GM12891 (cell line): ENCODE measurements at places on chromosomes 12 and 14.

DNA sequence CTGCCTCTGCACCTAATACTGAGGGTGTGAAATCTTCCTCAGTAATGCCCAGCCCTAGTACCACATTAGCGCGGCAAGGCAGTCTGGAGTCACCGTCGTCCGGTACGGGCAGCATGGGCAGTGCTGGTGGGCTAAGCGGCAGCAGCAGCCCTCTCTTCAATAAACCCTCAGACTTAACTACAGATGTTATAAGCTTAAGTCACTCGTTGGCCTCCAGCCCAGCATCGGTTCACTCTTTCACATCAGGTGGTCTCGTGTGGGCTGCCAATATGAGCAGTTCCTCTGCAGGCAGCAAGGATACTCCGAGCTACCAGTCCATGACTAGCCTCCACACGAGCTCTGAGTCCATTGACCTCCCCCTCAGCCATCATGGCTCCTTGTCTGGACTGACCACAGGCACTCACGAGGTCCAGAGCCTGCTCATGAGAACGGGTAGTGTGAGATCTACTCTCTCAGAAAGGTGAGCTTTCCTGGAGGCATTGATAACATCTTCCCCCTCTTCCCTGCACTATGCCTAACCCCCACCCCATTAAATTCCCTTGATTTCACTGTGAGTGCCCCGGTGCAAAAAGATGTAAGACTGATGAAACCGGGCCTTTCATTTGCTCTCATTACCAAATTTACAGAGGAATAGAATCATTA, 291.4 kb downstream of the NAV3 start:
- DNase-seq, result no peak

DNA sequence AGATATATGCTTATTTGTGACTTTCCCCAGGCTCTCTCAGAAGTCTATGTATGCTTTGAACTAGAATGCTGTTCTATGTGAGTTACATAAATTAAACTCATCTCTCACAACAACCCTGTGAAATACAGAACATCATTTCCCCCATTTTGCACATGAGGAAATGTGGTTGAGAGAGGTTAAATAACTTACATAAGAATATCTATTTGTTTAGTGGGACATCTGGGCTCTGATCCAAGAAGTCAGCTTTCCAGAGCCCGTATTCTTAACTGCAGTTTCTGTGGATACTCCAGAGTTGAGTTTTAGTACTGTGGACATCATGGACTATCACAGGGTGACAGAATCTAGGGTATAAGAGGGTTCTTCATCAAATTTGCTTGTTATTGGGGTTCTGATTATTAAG, 242.5 kb upstream of the ARHGAP5 start:
- DNase-seq, result no peak

GRCh38 chr14:91484744-91485143, 25.4 kb downstream of the PPP4R3A start:
- DNase-seq, result no peak

GRCh38 chr14:98174041-98174440, 1098.0 kb downstream of the BCL11B start:
- DNase-seq, result no peak

DNA sequence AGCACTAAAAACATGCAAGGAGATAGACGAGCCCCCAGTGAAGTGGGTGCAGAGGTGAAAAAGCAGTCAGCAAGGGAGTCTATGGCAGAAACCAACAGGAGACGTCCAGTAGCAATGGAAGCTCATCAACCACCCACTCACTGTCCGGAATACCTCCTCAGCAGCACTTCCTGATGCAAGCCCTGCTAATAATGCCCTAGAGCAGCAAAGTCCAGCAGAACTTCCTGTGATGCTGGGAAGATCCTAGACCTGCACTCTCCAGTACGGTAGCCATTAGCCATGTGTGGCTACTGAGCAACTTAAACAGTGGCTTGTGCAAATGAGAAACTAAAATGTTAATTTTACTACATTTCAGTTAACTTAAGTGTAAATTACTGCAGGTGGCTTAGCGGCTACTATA, 11.0 kb downstream of the SERPINA9 start:
- no peak for DNase-seq

- DNase-seq, result no peak
These were observed 32.5 kb upstream of the LALBA start for GRCh38 chr12:48602192-48602989.

- DNase-seq, result no peak
These were observed 33.2 kb downstream of the ZNF664 start for GRCh38 chr12:124006085-124006845.

DNA sequence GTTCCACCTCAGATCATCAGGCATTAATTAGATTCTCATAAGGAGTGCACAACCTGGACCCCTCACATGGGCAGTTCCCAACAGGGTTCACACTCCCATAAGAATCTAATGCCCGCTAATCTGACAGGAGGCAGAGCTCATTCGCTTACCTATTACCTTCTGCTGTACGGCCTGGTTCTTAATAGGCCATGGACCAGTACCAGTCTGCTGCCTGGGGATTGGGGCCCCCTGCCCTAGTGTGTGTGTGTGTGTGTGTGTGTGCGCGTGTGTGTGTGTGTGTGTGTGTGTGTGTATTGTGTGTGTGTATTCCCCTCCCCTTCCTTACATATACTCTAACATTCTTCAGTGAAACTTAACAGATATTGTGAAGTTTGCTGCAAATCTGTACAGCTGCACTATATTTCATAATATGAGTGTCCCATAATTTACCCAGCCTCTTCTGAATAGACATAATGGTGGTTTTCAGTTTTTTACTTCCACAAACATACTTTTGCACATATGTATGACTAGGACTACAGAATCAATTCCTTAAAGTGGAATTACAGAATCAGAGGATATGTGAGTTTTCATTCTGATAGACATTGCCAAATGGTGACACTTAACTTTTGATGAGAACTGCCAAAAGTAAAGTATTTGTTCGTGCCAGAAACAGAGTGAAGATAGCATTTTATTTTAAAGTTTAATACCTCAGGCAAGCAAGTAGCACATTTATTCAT, 205.2 kb upstream of the EEA1 start:
- no peak for DNase-seq

GRCh38 chr14:74941676-74942097, 13.7 kb downstream of the PGF start:
- no peak for DNase-seq

DNA sequence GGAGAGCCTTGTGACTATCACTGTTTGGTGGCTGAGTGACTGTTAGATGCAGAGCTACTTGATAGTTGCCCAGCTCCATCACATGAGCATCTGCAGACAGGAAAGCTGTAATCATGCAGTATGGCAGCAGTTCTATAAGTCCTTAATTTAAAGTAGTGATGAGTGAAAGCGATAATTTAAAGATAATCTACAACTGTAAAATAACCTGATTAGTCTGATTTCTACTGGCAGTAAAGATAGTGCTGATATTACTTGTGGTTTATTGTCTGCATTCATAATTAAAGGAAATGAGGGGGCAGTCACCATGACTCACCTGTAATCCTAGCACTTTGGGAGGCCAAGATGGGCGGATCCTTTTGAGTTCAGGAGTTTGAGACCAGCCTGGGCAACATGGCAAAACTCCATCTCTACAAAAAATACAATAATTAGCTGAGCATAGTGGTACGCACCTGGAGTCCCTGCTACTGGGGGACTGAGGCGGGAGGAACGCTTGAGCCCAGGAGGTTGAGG, 41.2 kb upstream of the PLEKHD1 start:
- no peak for DNase-seq

GRCh38 chr14:102785595-102785963, 8.3 kb downstream of the TRAF3 start:
- no peak for DNase-seq

DNA sequence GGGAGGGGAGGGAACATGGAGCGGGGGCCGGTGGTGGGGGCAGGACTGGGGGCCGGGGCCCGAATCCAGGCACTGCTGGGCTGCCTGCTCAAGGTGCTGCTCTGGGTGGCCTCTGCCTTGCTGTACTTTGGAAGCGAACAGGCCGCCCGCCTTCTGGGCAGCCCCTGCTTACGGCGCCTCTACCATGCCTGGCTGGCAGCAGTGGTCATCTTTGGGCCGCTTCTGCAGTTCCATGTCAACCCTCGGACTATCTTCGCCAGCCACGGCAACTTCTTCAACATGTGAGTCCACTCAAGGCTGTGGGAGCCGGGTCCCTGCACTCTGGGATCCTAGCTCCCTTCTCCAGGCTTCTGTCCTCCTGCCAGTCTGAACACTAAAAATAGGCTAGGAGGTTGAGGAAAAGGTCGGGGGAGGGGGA, 1.1 kb downstream of the FITM1 start:
- no peak for DNase-seq

GRCh38 chr12:68290126-68290525, 36.7 kb upstream of the IL22 start:
- DNase-seq, result no peak

- DNase-seq, result no peak
These were observed 35.1 kb upstream of the LTBP2 start for GRCh38 chr14:74647061-74647677.

DNA sequence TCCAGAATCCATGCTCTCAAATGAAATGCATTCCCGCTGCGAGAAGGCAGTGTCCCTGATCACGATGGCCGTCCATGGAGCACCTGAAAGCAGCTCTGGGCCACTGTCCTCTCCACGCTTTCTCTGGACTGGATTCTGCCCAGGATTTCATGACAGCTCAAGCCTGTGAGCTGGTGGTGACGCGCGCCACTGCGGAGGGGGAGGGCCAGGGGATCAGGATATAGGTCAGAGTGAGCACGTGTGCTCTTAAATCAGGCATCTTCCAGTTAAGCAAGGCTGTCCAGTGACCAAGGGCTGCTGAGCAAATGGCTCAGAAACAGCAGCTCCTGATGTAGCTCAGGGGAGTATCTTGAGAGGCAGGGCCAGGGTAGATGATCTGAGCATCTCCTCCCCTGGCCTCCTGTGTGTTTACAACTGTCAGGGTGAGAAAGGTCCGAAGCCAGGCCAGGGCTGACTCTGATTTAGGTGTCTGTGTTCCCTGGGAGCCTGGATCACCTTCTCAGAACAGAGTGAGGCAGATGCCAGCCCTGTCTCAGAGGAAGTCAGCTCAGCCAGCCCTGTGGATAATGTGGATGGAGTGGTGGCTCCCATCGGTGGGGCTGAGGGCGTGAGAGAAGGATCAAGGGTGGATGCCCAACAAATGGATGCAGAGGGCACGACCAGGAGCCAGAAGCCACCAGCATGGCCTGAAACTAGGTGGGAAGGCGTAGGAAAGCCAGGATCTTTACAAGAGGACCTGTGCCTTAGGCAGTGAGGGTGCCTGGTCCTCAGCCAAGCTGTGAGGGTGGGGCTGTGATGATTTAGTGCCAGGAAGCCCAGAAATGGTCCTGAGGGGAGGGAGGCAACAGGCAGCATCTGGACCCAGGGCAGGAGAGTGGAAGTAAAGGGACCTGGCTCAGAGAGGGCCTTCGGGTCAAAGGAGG, 55.3 kb downstream of the ELK3 start:
- no peak for DNase-seq

DNA sequence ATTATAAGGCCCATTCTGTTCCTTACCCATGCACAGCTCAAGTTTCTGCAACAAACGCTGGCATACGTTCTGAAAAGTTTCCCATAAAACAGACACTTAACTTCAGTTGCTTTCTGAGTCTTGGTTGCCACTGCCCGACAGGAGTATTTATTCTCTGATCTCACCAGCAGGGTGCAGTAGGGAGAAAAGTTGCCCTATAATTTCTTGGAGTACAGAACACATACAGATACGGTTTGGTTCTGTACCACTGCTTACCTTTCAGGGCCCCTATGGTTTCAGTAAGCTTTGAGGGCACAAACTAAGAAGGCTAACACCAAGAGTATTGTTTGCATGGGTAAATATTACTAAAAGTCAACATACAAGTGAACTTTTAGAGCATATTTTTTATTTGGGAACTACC, 77.9 kb downstream of the SPATA7 start:
- no peak for DNase-seq

DNA sequence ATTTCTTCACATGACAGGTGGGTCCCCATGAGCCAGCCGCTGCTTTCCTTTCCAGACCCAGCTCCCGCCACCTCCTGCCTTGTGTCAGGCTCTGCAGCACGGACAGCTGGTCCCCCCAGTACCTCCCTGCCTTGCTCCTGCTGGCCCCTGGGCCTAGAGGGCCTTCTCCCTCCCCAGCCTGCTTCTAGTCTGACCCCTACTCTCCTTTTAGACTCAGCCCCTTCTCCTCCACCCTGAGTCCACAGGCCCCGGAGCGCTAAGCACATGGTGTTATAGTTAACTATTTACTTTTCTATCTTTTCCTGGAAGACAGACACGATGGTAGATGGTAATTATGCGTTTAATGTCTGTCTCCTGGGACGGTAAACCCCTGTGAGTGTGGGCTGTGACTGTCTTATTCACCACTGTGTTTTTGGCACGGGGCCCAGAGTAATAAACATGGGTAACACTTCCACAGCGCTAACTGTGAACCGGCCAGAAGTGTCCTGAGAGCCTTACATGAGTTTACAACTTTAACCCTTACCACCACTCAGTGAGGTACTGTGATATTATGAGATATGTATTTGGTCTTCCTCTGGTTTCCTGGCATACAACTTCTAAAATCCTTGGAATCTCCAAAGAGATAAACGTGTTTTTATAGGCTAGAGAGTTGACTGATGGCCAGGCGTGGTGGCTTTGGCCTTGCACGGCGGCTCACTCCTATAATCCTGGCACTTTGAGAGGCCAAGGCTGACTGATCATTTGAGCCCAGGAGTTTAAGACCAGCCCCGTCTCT, 41.2 kb downstream of the DGLUCY start:
- no peak for DNase-seq

DNA sequence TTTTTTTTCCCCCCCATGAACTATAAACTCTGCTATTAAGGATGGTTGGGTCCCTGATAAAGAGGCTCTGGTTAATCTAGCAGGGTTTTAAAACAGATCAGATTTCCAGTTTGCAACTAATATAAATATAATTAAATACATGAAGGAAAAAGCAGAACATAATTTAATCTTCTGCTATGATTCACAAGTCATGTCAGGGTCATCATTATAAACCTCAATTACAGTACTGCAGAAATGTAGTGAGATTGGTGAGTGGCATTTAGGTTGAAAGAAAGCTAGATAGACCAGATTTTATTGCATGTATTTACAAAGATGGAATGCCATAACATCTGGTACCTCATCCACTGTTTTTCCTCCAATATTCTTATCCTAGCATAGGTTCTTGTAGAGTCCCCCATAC, 14.5 kb upstream of the RASSF8 start:
- DNase-seq, result no peak

DNA sequence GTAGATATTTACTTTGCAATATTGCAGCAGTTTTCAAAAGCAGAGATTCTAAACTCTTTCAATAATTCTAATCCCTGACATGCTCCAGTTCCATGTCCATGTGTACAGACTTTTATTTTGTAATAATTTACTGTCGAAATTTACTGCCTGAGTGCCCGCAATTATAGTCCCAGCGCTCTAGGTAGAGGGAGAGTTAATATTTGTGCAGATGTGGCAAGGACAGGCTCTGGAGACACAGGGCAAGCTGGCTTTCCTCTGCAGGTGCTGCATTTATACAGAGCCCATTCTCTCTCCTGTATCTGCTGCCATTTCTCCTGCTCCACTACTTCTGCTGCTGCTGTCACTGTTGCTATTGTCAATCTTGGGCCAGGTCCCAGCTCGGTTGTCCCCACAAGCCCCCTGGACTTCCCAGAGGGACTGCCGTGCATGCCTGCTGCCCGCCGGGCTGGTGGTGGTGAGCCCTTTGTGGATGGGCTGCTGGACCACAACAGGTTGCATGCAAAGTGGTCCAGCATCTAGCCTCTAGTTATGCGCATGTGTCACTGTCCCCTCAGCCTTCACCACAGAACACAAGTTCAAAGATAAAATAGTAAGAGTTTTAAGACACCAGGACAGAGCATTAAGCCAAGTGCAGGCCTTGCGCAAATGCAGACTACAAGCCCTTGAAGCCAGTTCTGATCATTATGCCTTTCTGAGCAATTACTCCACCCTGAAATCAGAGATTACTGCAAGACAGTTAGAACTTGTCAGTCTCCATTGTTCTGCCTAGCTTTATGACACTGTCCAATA, 40.8 kb upstream of the CSRP2 start:
- DNase-seq, result no peak

- DNase-seq, result no peak
These were observed 592 bp upstream of the USP15 start for GRCh38 chr12:62259631-62259992.
